ENCODE measurements at places on chromosomes 4 and X.

DNA sequence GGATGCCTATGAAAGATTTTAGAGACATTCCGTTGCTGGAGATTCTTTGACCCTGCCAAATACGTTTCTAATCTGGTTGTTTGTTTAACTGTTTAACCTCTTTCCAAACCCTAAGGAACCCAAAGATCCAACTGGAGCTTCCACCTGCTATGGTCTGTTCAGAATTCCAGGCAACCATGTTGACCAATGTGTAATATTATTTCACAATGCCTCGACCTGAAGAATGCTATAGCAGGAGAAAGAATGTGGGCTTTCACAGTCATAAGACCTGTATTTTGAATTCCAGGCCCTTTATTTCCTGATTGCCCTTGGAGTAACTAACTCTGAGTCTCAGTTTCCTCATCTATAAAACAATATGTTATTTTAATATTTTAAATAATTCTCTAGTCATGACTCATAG, 90.8 kb downstream of the COL25A1 start:
- DNase-seq, result no peak

- no peak for DNase-seq
These were observed 222.5 kb downstream of the CHIC1 start for GRCh38 chrX:73785493-73785892.

DNA sequence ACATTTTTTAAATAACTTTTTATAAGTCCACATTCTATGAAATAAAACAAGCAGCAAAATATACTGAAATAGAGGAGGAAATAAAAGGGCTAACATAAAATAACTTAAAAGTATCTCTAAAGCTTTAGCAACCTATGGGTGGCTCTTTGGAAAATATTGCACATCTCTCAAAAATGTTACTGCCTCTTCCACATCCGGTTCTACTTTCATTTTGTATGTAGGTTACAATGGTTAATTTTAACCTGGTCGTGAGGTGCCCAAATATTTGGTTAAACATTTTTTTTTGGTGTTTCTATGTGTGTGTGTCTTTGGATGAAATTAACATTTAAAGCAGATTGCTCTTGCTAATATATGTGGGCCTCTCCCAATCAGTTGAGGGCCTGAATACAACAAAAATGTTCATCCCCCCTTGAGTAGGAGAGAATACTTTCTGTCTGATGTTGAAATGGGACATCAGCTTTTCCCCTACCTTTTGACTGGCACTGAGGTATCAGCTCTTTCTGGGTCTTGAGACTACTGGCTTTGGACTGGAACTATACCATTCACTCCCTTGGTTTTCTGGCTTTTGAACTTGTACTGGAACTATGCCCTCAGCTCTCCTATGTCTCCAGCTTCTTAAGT, 353.0 kb downstream of the ADAM29 start:
- DNase-seq, result no peak

GRCh38 chr4:5027346-5027745, 8.1 kb upstream of the CYTL1 start:
- DNase-seq, result no peak

DNA sequence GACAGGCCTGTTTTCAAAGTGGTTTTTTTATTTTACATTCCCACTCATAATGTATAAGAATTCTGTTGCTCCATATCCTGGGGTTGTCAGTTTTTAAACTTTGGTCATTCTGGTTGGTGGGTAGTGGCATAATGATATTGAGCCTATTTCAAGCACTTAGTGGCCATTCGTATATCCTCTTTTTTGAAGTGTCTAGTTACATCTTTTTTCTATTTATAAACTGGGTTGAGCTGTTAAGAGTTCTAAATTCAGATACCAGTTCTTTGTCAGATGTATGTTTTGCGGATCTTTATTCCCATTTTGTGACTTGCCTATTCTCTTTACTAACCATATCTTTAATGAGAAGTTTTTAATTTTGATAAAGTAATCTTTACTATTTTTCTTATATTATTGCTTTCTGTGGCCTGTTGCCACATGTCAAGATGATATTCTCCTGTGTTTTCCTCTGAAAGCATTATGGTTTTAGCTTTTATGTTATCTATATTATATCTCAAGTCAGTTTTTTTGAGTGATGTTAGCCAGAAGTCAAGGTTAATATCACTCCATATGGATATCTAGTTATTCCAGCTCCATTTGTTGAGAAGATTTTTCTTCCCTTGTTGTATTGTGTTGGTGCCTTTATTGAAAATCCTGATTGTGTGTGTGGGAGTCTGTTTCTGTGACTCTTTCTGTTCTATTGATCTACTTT, 110.9 kb downstream of the FHIP1A start:
- no peak for DNase-seq

DNA sequence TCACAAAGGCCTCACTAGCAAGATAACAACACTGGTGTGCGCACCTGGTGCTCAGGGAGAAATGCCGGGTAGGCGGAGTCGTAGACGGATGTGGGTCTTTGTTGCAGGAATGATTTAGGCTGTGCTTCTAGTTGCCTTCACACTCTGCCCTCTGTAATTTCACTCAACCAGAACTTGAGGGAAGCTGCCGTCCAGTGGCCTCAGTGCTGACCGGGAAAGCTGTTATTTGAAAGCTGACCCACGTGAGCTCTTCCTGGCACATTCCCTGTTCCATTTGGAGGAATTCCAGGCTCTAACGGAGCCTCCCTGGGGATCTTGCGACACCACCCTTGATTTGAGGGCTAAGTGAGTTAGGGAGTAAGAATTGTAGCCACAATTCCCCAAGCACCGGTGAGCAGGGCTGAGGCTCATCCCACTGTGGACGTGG, 15.9 kb downstream of the SH3TC1 start:
- DNase-seq, result no peak

- no peak for DNase-seq
These were observed 1.0 kb downstream of the PGRMC2 start for GRCh38 chr4:128286474-128287058.
